Placental epithelial cell (primary cell): ENCODE measurements at places on chromosomes 1 and 21. TPM values are rescaled to one million over a fixed set of nuclear protein-coding genes. Genes with fewer than 3 reads are reported as not detected.

SELENBP1 gene
- 2.0 and 5.9 TPM in 2 replicates for total RNA-seq

GUCA2B gene
- not detected in 2 replicates for total RNA-seq

LDLRAD2 gene
- 0.11 and 0.39 TPM in 2 replicates for total RNA-seq

HECTD3 gene
- total RNA-seq: 20.0 and 36.7 TPM in 2 replicates

FAM3B gene
- not detected in 2 replicates for total RNA-seq

PLCH2 gene
- total RNA-seq: 0.22 and 0.39 TPM in 2 replicates

PAQR6 gene
- 1.6 and 1.7 TPM in 2 replicates for total RNA-seq

RYR2 gene
- total RNA-seq: not detected in 2 replicates

FCMR gene
- 0.22 TPM in 1 of 2 replicates, not detected in the other for total RNA-seq

AMY2A gene
- not detected in 2 replicates for total RNA-seq

OR2L8 gene
- total RNA-seq: 0.39 TPM in 1 of 2 replicates, not detected in the other

SLAMF1 gene
- total RNA-seq: not detected in 2 replicates

FMO3 gene
- not detected in 2 replicates for total RNA-seq

GDAP2 gene
- 15.7 and 27.7 TPM in 2 replicates for total RNA-seq

AXDND1 gene
- total RNA-seq: 0.79 and 0.87 TPM in 2 replicates

GJA8 gene
- not detected in 2 replicates for total RNA-seq

TEDDM1 gene
- not detected in 2 replicates for total RNA-seq

NPR1 gene
- total RNA-seq: 0.22 and 0.39 TPM in 2 replicates

CHAF1B gene
- 2.4 and 3.5 TPM in 2 replicates for total RNA-seq

OR2T33 gene
- total RNA-seq: under 0.01 and 0.54 TPM in 2 replicates

TMEM61 gene
- total RNA-seq: not detected in 2 replicates

STYXL2 gene
- not detected in 2 replicates for total RNA-seq

CFHR3 gene
- not detected in 2 replicates for total RNA-seq

NMNAT2 gene
- total RNA-seq: under 0.01 and 0.11 TPM in 2 replicates

C1orf116 gene
- total RNA-seq: 6.3 and 10.6 TPM in 2 replicates

TRABD2B gene
- total RNA-seq: not detected in 2 replicates

GBP3 gene
- total RNA-seq: 29.3 and 61.2 TPM in 2 replicates

SPAG17 gene
- total RNA-seq: 0.11 and 2.4 TPM in 2 replicates

IGSF3 gene
- 118 and 120 TPM in 2 replicates for total RNA-seq

SPATA21 gene
- not detected in 2 replicates for total RNA-seq

CR1L gene
- not detected in 2 replicates for total RNA-seq

SPRR2E gene
- not detected in 2 replicates for total RNA-seq

HMGCS2 gene
- not detected in 2 replicates for total RNA-seq
